ENCODE measurements at places on chromosomes 7 and 10.

- DNase-seq, result no peak
These were observed 634 bp upstream of the HDAC9 start for GRCh38 chr7:18494821-18495408.

DNA sequence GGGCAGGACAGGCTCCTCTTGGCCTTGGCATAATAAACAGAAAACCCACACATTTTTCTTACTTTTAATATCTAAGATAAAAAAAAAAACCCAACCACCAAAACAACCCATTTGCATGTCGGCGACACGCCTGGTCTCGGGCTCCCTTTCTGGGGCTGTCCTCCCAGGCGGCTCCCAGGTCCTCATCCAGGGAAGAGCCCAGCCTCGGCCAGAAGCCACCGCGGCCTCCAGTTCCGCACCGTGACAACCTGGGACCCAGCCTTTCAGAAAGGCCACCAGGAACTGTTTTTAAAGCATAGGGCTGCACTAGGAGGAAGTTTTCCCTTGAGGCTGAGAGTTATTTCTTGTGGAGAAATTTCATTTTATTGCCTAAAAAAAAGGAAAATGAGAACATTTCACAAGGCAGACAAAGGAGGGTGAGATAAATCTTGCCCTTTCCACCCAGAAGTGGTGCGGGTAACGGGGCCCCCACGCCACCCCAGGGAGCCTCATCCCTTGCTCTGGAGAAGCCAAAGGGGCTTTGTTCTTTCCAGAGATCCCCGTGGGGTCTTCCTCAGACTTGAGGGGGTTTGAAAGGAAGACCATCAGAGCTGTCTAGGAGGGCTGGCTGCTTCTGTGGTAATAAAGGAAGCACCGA is 39.2 kb upstream of the MKRN1 start:
- no peak for DNase-seq

DNA sequence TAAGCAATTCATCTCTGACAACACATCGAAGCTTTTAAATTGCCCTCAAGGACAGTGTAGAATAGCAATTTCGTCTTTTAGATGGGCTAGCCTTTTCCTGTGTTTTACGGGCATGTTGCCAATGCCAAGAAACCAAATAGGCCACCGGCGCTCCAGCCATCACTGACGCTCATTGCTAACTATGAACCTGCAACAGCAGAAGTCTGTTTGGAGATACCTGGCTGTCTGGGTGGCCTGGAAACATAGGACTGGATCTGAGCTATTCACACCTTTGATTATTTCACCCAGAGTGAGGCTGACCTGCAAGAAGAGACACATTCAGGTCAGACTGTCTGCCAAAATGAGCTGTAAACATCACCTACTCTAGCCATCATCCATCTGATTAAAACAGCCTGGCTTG is 12.0 kb downstream of the KPNA7 start:
- no peak for DNase-seq

DNA sequence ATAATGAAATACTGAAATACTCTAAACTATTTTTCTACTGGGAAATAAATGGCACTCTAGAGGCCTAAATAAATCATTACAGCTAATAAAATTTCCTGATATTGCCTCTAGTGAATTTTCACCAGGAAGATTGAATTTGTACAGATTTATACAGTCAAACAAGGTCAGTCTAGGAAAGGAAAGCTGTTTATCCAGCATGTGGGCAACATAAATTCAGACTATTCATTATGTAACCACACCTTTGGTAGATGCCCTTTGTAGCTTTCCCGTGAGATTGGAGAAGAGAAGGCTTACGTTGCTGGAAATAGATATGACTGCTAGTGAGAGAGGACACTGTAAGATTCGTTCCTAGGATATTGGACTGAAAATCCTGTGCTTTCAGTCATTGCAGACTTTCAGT is 35.2 kb upstream of the PNLIP start:
- DNase-seq, result no peak

- DNase-seq, result no peak
These were observed 107.7 kb upstream of the MPP7 start for GRCh38 chr10:28410420-28411135.

DNA sequence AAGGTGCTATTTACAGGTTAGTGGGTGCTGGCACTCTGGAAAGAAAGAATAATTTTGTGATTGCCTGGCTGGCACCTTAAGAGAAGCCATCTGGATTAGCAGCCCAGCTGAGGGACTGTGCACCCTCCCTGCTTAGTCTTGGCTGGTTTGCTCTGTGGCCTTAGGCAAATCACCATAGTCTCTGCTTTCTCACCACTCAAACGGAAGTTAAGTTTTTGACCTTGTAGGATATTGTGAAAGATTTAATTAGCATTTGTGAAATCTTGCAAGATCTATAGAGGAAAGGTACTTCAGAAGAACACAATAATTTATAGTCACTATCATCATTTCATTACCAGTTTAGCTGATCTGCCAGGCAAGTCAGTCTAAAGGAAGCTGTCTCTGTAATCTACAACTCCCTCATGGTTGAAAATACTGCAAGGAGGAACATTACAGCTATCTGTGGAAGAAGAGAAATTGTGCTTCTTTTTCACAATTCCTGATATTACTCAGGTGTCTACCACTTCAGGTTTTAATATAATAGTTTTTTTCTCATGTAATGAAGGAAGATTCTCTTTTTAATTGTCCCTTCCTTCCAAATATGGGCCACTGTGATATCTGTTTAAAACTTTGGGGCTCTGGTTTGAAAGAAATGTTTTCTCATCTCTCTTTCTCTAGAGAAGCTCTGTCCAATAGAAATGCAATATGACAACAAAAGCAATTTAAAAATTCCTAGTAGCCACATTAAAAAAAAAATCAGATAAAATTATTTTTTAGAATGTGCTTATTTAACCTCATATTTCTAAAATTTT is 219.6 kb downstream of the PTEN start:
- DNase-seq, result no peak

GRCh38 chr10:3166496-3167290 is 5.9 kb downstream of the PITRM1 start:
- DNase-seq, result no peak

GRCh38 chr7:155394413-155394812 is 63.5 kb upstream of the EN2 start:
- no peak for DNase-seq

DNA sequence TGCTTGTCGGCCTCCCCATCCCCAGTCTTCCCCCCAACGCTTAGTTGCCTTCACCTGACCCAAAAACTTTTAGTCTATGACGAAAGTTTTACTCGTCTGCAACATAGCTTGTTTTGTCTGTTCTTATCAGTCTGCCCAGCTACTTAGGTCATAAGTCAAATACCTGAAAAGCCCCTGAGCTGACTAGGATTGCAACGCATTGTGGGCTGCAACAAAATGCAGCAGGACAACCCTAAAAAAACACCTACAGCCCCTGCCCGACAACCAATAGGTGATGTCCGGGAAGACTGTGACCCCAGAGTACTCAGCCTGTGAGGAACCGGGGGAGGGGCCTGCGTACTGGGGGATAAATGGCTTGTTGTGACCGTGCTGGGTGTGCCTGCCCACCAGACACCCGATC is 19.3 kb upstream of the GPER1 start:
- no peak for DNase-seq

DNA sequence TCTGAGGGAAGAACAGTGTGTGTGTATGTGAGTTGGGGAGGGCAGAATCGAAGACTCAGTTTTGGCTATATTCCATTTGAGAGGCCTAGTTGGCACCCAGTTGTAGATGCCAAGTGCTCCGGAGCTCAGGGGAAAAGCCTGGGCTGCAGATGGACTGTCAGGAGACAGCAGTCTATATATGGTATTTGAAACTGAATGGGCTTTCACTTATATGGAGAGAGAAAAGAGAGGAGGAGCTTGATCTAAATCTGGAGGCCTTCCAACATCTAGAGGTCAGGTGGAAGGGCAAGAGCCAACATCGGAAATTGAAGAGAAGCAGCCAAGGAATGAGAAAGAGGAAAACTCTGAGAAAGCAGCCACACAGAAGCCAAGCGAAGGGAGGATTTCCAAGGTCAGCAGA is 350.8 kb upstream of the BMPER start:
- DNase-seq, result no peak

DNA sequence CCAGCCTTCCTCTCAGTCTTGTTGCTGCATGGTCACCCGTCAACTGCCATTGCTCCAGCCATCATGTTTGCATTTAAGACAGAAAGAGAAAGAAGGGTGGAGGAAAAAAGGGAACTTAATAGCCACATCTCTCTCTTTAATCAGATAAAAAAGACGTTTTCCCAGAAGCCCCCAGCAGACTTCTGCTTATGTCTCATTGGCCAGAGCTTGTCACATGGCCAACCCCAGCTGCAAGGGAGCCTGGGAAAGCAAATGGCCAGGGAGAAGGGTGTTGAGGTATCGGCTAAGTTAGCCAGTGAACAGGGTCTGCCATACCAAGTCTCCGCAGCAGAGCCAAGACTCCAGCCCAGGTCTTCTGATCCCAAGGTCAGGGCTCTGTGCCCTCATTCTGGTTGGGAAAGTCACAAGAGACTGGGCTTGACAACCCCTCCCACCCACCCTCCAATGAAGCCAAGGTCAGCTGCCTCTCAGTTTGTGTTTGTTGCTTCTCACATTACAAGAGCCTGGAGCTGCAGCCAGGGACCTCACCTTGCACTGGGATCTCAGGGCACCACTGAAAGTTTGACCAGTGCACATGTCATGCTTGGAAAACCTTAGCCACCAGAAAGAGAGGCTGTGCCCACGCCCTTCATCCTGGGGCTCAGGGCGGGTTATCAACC is 80.3 kb upstream of the LYZL2 start:
- no peak for DNase-seq

DNA sequence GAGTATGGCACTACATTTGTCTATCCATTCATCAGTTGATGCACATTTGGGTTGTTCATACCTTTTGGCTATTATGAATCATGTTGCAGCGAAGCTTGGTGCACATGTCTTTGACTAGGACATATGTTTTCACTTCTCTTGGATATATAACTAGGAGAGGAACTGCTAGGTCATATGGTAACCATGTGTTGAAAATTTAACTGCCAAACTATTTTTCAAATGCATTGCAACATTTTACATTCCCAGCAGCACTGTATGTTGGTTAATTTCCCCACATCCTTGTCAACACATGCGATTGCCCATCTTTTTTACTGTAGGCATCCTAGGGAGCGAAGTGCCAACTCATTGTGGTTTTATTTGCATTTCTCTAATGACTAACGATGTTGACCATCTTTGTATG is 183.4 kb downstream of the PRKCQ start:
- DNase-seq, result peak; percentile 51

- no peak for DNase-seq
These were observed 7.8 kb downstream of the ATP6V0E2 start for GRCh38 chr7:149881328-149882247.

GRCh38 chr10:131311661-131312477 is at the start of gene TCERG1L:
Gene TCERG1L (minus strand): TSS chr10:131311721. CDS start chr10:131311635, 86 bp downstream.
- peak; percentile 9 for DNase-seq

DNA sequence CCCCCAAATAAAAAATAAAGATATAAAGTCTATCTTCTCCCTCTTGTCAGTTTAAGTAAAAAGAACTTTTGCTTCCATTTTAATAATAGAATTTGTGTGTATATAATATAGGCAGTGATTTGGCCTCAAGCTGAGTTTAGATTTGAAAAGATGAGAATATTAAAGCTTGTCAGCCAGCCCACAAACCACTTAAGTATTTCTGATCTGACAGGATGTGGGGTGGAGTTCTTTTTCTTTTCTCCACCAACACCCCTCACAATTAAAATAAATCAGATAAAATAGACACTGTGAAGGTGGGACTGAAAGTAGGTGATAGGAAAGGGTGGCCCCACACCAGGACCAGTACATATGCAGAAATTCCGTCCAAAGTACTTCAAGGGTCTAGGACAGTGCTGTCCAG is 714.1 kb downstream of the AUTS2 start:
- peak; percentile 36 for DNase-seq

DNA sequence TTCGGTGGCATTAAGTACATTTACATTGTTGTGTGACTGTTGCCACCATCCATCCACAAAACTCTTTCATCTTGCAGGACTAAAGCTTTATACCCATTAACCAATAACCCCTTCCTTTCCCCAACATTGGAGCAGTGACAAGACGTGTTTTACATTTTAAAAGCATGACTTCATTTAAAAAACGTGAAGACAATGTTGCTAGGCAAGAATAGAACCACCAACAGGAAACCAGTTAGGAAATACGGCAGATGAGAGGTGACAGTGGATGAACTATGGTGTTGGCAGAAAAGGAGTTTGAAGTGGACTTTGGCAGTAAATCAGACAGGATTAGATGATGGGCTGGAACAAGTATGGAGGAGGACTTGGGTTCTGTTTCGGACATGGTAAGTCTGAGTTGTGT is 17.0 kb downstream of the TMEM236 start:
- DNase-seq, result no peak

GRCh38 chr7:91033574-91033973 is 230.7 kb upstream of the FZD1 start:
- DNase-seq, result no peak

- no peak for DNase-seq
These were observed 57.4 kb upstream of the CASD1 start for GRCh38 chr7:94452239-94452638.

DNA sequence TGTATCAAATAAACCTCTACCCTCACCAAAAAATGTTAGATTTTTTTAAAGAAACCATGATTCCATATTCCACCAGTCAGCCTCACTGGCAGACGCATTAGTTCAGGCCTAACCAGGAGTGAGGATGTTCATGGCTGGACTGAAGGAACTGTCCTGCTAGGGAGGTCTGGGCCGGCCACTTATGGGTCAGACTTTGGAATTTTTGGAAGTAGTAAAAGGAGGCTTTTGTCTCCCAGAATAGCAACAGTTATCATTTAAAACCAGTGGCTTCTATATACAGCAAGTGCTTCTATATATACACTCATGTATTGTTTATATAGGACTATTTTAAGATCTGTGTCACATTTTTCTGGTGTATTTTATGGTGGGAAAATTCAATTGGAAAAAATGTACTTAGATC is 120.5 kb downstream of the CNNM2 start:
- no peak for DNase-seq

DNA sequence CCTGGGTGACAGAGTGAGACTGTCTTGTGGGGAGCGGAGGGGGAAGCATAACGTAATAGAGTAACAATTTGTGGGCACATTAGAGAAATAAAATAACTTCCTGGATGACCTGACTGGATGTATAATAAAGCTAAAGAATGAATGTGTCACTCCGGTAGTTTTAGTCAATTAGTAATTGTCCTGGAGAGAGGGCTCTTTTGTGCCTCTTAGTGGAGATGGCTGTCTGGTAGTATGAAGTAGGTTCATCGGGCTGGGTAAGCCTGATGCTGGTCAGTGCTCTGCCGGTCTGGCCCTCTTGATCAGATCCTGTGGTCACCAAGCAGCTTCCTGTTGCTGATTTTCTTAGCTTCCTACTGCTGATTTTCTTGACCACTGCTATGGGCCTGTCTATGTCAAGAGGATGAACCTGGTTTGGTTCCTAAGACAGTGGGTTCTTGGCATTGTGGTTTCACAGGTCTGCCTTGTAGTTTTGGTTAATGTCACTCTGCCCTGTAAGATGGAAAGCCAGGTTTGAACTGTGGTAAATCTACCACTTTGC is 34.1 kb downstream of the ZRANB1 start:
- peak; percentile 2 for DNase-seq

DNA sequence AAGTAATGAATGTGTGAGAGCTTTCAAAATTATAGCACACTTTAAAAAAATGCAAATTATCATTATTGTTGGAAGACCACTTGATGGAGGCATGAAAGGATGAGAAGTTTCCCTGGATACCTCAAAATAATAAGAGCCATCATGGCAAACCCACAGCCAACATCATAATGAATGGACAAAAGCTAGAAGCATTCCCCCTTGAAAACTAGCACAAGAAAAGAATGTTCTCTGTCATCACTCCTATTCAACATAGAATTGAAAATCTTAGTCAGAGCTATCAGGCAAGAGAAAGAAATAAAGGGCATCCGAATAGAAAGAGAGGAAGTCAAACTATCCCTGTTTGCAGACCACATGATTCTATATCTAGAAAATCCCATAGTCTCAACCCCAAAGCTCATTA is 887.2 kb upstream of the LRRTM3 start:
- DNase-seq, result no peak

GRCh38 chr7:117492649-117493048 is 12.8 kb downstream of the CFTR start:
- no peak for DNase-seq

Data from CD4-positive, alpha-beta T cell treated with Interferon alpha-2 for 1 hour (primary cell).